ENCODE measurements at places on chromosomes 13 and 19.

DNA sequence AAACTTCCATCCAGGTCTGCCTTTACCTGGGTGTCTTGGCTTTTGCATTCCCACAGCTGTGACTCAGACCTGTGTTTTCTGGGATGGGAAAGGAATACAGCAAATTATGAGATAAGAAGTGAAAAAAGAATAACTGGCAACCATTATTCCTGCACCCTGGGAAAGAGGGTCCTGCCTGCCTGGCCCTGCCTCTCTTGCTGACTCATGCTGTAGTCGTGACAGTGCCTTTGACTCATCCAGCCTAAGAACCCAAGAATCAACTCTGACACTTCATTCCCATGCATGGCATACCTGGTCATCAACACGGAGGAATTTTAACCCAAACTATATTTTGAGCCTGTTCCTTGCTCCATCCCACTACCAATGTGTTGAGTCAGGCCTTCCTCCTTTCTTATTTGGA is 185.4 kb upstream of the SERP2 start:
- no peak for DNase-seq

DNA sequence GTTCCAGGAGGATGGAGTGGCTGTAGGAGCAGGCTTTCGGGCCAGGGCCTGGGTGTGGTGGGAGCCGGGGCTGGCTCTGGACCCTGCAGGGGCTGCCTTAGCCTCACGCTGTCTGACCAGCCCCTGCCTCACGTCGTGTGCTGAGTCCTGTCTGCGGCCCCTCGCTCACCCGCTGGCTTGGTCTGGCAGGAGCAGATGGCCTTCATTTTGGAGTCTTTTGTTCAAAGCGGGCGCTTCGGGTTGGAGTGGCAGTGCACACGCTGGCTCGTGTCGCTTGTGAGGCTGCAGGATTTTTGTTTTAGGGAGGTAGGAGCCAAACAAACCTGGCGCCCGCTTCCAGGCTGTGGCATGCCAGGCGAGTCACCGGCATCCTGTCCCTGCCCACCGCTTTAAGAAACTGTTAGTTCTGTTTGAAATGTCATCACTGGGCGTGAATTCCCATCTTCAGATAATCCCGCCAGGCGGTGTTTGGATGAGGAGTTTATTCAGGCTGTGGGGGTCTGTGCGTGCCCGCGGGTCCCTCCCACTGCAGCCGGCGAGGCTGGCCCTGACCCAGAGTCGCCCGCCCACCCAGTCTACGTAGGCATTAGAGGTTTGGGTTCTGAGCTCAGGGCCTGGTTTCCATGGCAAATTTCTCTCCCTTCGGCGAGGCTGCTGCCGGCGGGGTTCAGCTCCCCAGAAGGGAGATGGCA is 89.8 kb downstream of the KDM4B start:
- no peak for DNase-seq

GRCh38 chr19:57002710-57003109 is 117.1 kb upstream of the USP29 start:
- DNase-seq = no peak

DNA sequence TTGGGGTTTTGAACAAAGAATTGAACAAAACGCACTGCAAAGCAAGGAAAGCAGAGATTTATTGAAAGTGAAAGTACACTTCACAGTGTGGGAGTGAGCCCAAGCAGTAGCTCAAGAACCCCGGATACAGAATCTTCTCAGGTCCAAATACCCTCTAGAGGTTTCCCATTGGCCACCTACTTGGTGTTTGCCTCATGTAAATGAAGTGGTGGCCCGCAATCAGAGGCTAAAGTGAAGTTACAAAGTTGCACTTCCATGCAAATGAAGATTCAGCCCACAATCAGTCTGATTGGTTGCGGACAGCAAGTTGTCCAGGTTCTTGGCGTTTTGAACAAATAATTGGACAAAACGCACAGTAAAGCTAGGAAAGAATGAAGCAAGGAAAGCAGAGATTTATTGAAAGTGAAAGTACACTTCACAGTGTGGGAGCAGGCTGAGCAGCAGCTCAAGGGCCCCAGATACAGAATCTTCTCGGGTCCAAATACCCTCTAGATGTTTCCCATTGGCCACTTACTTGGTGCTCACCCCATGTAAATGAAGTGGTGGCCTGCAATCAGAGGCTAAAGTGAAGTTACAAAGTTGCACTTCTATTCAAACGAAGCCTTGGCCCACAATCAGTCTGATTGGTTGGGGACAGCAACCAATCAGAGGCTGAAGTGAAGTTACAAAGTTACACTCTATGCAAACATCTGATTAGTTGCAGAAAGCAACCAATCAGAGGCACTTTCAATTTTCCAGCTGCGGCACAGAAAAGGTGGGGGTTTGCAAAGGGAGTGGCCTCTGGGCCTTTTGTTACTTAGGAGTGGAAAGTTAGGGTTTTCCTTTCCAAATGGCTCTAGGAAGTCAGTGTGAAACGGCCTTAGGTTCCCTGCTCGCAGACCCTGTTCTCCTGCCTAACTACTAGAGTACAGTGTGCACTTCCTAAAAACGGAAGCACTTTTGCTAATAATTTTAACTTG is 4.8 kb upstream of the TM9SF2 start:
- peak; percentile 38 for DNase-seq

DNA sequence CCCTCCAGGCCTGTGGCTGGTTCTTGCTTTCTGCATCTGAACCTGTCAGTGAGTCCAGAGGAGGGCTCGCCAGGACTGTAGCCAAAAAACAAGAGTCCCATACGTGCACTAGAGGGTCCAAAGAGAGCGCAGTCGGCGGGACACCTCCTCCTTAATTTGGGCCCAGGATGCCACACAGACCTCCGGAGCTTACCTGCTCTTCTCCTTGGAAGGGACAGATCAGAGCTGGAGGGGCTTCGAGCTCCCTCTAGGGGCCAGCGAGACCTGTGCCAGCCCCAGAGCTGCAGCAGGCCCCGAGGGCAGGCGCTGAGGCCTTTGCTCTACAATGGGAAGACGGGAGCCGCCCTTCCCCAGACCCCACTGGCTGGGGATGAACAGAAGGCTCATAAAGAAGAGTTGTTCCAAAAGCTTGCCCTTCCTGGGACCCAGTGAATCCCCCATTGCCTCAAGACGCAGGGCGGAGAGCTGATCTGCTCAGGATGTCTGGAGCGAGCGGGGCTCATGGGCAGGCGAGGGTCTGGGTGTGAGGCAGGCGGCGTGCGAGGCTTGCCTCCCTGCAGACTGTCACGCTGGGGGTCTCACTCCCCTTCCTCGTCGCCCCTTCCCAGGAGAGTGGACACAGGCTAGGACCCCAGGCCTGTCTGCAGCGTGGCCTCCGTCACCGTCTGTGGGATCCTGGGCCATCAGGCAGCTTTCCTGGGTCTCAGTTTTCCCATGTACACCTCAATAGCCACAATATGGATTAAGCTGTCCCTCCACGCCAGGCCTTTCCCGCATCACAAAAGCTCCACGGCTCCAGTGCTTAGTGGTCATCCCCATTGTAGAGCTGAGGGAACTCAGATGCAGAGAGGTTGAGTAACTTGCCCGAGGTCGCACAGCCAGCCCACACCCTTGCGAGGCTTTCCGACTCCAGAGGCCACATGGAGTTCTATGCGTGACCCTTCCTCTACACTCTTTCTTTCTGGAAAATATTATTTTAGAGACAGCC is 46.9 kb upstream of the VSTM2B start:
- no peak for DNase-seq

- no peak for DNase-seq
These were observed 655 bp downstream of the DENND1C start for GRCh38 chr19:6480848-6481415.

DNA sequence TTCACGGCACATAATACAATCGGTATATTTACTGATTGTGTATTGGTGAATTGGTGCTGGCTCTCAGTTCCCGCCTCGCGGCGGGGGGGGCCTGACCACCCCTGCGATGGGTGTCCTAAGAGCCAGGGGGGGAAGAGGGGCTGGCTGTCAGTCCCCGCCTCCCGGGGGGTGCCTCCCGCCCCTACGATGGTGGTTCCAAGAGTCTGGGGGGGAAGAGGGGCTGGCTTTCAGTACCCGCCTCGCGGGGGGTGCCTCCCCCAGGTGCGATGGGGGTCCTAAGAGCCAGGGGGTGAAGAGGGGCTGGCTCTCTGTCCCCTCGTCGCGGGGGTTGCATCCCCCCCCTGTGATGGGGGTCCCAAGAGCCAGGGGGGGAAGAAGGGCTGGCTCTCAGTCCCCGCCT is 2321.8 kb upstream of the PCDH20 start:
- DNase-seq = no peak

DNA sequence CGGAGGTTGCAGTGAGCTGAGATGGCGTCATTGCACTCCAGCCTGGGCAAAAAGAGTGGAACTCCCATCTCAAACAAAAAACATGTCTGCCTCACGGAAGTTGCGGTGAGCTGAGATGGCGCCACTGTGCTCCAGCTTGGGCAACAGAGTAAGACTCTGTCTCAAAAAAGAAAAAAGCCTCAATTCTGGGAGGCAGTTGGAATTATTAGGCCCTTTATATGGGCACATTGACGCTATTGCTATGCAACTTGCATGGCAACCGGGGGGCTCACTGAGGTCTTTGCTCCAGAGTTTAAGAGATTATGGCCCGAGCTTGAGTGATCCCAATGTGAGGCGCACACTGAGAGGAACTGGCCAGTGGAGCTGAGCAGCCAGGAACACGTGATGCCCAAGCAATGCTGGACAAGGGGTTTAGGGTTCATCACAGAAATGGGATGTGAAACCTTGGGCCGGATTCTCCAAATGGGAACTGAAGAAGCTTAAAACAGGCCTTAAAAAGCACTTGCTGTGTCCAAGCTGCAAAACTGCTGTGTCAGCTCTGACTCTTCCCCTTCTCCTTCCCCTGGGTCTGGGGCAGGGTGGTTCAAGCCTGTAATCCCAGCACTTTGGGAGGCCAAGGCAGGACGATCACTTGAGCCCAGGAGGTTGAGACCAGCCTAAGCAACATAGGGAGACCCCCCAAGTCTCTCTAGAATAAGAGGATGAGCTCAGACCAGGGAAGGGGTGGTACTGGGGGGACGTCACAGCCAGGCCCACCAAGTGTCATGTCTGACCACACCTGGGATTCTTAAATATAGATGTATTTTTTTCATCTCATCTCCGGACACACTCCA is 2.5 kb downstream of the FTL start:
- peak; percentile 60 for DNase-seq

DNA sequence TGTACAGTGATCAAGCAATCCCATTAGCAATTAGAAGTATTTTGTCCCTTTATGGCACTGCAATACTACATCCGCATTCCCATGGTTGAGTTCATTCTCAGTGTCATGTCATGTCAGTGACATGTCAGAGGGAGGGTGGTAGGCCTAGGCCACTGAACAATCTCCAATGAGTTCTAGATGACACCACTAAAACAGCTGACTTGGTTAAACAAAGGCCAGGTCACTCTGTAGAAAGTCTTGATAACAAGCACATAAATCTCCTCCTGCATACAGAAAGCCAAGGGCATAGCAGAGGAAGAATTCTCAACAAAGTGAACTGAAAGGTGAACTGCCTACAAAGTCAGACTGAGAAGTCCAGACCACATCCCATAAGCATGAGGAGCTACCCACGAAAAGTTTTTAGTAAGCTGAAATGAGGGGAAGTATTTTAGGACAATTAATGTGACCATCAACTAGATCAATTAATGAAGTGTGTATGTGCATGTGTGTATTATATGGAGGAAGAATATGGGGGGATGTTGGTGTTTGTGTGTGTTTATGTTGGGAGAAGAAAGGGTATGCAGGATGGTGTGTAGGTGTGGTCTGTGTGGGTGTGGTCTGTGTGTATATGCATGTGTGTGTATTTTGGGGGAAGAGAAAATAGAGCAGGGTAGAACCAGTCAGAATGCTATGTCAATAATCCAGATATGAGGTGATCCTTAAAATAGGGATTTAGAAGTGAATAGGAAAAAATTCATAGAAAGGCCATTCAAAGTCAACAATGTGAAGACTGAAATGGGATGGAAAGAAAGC is 67.7 kb downstream of the TBC1D4 start:
- DNase-seq = no peak

GRCh38 chr13:45048890-45049407 is 59.6 kb downstream of the GPALPP1 start:
- no peak for DNase-seq

- no peak for DNase-seq
These were observed 434.4 kb upstream of the PCDH9 start for GRCh38 chr13:67664502-67664901.

DNA sequence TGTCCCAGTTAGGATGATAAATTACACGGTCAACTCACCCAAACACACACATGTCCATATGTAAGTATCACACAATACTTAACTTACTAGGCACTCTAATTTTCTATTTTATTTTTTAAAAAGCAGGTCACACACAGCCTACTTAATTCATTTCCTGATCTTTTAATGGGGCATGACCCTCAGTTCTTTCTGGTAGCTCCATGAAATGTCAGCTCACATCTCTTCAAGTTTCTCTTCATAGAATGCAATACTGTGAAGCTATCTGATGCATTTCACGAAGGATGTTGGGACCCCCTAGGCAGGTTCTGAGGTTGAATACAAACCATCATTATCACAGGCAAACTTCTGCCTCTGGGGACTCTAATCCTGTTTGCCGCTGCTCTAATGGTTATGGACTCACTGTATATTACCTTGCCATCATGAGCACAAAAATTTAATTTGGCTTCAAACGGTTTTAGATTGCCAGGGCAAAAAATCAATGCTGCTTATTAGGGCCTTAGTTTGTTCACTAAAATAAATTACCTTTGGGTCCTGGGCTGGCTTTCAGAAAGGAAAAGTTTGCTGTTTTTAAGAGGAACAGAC is 16.1 kb upstream of the DHRS12 start:
- no peak for DNase-seq

DNA sequence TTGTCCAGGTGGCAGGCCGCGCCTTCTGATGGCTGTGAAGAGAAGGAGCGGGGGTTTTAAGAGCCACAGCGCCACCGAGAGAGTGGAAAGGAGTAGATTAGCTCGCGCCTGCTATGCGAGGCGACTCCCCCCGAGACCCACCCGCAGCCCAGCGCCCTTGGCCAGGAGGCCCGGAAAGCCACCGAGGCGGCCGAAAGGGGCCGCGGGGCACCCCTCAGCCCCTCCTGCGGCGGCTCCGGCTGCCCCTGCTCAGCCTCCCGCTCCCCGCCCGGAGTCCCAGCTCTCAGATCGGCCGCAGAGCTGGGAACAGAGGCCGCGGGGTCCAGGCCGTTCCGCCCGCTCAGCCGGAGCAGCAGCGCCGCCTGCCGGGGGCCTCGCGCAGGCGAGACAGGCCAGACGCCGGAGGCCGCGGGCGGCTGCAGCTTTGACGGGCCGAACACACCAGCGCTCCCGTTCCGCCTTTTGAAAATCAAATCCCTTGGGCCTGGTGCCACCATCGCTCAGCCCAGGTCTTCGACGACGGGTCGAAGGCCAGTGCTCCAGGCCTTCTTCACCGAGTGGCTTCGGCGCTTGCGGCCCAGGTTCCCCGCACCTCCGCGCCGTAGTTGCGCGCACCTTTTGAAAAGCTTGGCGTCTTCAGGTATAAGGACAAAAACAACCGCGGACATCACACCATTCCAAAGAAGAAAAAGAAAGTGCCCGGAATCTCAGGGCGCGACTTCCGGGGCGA is 15.3 kb downstream of the CDX2 start:
- peak; percentile 28 for DNase-seq

GRCh38 chr19:16030964-16031871 is 45.1 kb upstream of the TPM4 start:
- no peak for DNase-seq

Data from fibroblast of the conjunctiva (primary cell).